ENCODE measurements at places on chromosomes 7 and 10.

DNA sequence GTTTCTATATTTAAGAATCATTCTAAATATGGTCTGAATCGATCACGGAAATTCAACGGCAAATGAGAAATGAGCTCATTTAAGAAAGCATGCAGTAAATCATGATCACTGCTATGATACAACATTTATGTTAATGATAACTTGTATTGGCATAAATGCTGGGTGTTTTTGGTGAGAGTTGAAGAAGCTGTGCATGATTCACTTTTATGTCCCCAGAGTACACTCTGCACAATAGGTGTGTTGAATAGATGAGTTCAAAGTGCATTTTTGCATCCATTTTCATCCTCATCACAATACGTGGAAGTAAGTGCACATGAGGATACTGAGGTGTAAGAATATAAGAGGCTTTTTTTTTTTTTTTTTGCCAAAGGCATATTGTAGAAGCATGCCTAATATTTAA is 169.3 kb downstream of the PPP1R17 start:
- no peak for DNase-seq

DNA sequence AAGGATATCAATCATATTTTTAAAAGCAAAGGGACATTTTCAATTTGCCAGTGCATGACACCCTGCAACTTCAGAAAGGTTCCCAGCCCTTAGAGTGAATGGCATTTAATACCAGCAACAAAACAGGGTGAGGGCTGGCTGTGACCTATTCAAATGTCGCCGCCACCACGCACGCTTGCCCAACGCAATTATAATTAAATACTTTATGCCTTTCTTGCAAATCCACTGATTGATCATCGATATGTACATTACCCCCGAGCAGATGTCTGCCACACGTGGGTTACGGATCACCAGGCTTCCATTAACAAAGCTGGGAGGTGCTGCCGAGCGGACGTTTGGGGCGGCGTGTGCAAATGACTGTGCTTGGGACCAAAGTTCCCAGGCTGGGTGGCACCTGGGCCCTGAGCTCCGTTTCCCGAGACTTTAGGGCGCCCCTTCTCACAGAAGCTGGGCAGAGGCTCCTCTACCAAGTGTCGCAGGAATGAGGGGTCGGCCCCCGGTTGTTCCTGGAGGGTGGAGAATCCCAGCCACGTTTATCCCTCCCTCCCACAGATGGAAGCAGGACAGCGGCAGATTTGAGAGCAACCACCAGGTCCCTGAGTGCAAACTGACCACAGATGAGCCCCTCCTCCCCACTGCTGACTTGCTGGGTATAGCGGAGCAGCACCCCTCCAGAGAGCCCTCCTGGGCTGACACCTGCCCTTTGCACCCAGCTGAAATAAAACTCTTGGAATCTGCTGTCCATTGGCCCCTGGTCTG is 3.9 kb downstream of the FOXL3 start:
- DNase-seq = no peak

DNA sequence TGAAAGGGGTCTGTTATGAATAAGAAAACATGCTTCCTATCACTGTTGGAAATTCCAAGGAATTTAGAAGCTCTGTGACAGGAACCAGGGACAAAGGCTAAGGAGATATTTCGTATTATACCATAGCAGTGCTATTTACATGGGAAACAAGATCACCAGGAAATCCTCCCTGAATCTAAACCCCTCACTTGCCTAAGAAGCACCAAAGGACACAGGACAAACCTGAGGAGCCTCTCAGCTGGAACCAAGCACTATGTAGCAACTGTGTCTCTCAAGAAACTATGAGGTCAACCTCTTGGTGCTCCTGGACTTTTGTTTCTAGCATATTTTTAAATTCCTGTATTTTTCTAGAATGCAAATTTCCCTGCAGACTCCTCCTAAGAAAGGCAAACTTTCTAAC is 20.8 kb upstream of the IFIT1B start:
- DNase-seq = no peak

- DNase-seq = peak; percentile 70
These were observed 28.7 kb downstream of the PNPLA8 start for GRCh38 chr7:108497082-108497725.

GRCh38 chr7:93690021-93690420 is 115.5 kb upstream of the CALCR start:
- no peak for DNase-seq

DNA sequence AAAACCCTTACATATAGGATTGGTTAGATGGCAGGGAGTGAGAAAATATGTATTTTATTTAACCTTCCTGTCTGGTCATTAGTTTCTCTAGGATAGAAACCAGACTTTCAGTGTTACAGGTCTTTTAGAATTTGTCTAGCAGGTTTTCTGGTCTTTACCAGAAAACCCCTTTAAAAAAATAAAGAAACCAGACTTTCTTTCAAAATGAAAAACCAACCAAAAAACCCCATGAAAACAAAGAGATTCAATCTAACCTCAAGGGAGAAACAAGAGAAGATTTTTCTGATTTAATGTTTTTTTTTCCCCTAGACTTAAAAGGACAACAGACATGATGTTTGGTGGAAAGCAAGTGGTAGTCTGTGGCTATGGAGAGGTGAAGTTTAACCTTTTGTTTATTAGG is 28.7 kb upstream of the STRIP2 start:
- DNase-seq = no peak

DNA sequence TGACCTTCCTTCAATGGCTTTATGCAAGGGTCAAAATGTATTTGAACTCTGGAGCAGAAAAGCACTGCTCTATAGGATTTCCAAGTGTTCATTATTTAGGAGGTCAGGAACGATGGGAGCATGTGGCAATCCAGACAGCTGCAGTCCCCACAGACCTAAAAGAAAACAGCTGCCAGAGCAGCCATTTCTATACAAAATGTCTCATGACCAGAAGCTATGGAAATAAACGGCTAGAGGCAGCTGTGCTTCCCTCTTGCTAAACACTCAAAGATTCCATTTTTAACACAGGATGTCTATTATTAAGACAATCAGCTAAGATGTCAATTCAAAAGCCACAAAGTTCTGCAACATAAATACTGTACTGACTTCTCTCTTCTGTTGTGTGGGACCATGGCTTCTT is 879.1 kb upstream of the C7orf33 start:
- no peak for DNase-seq

DNA sequence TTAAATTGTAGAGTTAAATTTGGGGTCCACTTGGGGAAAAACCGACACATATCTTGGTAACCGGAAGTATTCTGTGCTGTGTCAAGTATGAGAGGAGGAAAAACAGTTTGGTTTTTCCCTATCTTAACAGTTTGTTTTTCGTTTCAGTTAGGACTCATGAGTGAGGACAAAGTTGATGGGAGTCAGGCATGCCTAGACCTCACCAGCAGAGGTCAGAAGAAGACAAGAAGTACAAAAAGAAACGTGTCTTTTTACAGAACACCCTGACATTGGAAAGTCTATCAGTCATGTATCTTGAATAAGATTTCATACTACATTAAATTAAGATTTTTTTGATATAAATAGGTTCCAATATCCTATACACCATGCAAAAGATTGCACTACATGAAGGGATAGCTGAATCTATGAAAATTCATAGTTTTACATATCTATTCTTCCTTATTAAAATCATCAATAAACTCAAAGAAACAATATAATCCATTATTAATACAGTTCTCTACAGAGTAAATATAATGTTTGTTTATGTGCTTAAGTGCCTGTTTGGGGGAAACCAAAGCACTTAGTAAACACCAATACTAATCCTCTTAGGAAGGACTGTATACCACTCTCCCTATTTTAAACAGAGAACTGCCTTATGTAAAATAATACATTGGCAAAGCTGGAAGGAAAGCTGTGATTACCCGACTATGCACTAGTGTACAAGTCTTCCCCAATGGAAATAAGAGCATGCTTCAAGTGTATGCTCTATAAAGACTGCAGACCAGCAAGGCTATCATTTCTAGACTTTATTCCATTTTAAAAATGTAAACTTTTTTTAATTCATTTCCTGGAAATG is 95.6 kb downstream of the USP6NL start:
- peak; percentile 47 for DNase-seq

- no peak for DNase-seq
These were observed 34.3 kb upstream of the NPVF start for GRCh38 chr7:25262586-25262985.

DNA sequence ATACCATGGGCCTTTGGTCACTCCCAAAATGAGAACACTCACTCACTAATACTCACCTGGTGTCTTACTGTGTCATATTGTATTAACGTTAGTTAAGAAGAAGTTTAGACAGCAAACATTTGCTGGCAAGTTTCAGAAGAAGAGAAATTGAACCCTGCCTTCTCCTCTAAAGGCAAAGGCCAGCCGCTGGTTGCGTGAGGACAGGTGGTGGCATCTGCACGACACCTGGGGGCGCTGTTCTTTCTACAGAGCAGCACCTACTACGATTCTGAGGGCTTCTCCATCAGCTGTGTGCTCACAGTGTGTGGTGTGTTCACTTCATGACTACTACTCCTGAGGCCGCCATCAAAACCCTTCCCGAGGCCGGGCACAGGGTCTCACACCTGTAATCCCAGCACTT is 17.9 kb upstream of the CLEC2L start:
- DNase-seq = peak; percentile 45

- DNase-seq = no peak
These were observed 197.6 kb downstream of the DIP2C start for GRCh38 chr10:491667-492424.

GRCh38 chr7:111356941-111357340 is 205.4 kb downstream of the IMMP2L start:
- no peak for DNase-seq

DNA sequence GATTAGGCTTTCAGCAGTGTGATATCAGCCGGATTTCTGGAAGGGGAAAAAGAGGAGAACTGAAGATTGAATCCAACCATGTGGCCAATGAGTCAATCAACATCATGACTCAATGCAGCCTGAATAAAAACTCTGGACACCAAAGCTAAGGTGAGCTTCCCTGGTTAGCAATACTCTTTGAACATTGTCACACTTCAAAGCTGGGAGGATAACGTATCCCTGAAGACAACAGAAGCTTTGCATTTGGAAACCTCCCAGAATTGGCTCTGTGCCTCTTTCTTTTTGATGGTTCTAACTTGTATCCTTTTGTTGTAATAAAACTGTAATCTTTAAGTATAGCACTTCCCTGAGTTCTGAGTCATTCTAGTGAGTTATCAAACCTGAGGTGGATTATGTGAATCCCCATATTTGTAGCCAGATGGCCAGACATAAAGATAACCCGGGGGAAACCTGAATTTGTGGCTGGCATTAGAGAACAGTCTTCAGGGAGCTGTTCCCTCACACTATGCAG is 284.4 kb downstream of the IPMK start:
- DNase-seq = no peak

DNA sequence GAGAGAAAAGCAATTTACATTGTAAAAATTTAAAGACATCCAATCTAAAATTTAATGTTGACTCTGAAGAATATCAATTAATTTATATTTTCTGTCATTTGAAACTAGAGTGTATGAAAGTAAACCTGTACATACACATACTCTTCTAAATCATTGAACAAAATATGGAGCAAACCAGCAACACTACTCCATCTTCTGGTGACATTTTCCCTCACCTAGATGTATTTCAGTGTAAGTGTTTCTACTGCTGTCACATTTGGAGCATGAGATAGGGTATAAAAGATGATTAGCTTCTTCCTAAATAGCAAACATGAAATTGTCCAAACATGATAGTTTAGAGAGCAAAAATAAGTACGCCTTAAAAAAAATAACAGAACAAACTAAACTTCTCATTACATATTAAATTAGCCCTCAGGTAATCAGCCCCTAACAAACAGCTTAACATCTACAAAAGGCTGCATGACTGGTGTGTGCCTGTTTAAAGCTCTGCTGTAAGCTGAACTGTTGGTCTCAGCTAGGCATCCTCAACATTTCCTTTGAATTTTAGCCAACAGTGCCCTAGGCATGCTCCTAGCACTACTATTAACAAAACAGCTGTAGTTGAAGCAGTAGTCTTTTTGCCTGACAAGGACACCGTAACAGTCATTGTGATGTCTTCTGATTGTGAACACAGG is 189.8 kb downstream of the CTNNA3 start:
- no peak for DNase-seq

- DNase-seq = no peak
These were observed 3.6 kb downstream of the TMEM254 start for GRCh38 chr10:80081801-80082750.

- DNase-seq = no peak
These were observed 12.0 kb downstream of the TET1 start for GRCh38 chr10:68572151-68572550.

- DNase-seq = peak; percentile 54
These were observed 677 bp downstream of the TSPAN14 start for GRCh38 chr10:80454513-80455460.

GRCh38 chr10:24570658-24571426 is 152.8 kb downstream of the ARHGAP21 start:
- DNase-seq = no peak

DNA sequence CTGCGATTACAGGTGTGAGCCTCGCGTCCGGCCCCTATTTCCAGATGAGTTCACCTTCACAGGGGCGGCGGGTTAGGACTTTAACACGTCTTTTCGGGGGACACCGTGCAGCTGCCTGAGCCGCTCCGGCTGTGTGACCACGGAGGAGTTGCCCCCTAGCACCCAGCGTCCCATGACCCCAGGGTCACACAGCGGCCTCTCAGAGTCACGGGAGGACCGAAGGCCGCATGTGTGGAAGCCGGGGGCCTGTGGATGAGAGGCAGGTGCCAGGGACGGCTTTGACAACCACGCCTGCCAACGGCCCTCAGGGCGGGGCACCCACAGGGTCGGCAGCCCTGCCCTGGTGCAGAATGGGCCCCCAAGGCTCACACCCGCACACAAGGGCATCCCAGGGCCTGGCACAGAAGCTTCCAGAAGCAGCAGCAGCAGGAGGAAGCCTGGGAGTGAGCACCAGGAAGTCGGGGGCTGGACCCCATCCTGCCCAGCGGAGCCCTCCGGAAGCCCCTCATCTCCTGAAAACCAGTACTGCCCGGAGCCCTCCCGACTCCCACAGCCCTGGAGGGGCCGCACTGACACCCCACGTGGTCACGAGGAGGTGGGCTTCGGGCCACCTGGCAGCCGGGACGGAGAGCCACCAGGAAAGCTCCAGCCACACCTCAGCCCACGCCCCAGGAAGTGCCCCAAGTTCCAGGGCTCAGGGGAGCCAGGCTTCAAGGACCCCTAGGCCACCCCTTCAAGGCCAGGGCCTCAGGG is 32.7 kb downstream of the ADAP1 start:
- DNase-seq = peak; percentile 47

DNA sequence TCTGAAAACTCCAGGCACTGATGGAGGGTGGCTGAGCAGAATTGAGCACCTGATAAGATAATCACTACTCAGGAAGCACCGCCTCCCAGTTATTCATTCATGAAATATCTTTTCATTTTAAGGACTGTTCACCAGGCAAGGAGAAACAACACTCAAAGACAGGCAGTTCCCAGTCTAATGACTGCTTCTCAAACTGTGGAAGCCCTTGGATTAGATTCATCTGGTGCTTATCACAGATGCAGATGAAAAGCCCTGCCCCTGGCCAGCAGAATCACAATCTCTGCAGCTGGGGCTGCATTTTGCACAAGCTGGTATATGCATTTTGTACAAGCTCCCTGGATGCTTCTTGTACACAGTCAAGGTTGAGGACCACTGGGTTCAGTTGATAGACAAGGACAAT is 109.7 kb downstream of the ELMO1 start:
- no peak for DNase-seq
